Endothelial cell (in vitro differentiated cells): ENCODE measurements at places on chromosomes 12 and 14. TPM values are rescaled to one million over a fixed set of nuclear protein-coding genes. Genes with fewer than 3 reads are reported as not detected.

PTPRQ gene
- total RNA-seq: not detected

DNA sequence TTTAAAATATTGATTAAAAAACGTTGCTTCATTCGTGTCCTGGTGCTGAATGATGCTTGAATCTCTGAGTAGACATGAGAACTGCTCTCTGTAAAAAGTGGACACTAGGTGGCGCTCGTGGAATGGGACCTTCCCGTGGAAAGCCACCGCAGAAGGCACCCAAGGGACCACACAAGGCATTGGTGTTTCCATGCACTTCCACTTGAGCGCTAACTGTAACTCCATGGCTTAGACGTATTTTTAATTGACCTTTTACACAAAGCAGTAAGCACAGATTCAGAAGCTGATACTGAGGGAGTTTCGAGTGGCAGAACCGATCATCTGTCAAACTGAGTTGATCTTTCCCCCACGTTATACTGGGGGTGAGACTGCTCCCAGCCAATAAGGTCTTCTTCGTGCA is 135.3 kb downstream of the PRKCH start:
- DNase-seq: peak; percentile 69

- DNase-seq: no peak
Observed at GRCh38 chr12:85996280-85996679, 122.2 kb downstream of the NTS start.

GRCh38 chr14:36900846-36901245 is 239.2 kb downstream of the PAX9 start:
- no peak for DNase-seq

GRCh38 chr12:111426344-111427185 is 20.8 kb downstream of the SH2B3 start:
- DNase-seq: peak; percentile 4

- no peak for DNase-seq
Observed at GRCh38 chr12:132558042-132558856, 52.1 kb downstream of the LRCOL1 start.

GRCh38 chr14:23933108-23933741 is 20.3 kb upstream of the DHRS4 start:
- no peak for DNase-seq
